ENCODE measurements at places on chromosomes 6 and 20. TPM values are rescaled to one million over a fixed set of nuclear protein-coding genes. Genes with fewer than 3 reads are reported as not detected.

SCUBE3 gene
- total RNA-seq = 10.0 TPM

EYS gene
- total RNA-seq = 230 TPM

HMGCLL1 gene
- total RNA-seq = 15.2 TPM

SGK2 gene
- total RNA-seq = 3.0 TPM

ZNF451 gene
- total RNA-seq = 153 TPM

C6orf118 gene
- 1.5 TPM for total RNA-seq

SIRPB2 gene
- total RNA-seq = 1.2 TPM

ARMC12 gene
- 0.38 TPM for total RNA-seq

MSH5 gene
- total RNA-seq = 16.5 TPM

GTSF1L gene
- total RNA-seq = not detected

LAMA4 gene
- total RNA-seq = 166 TPM

UBD gene
- total RNA-seq = not detected

METTL24 gene
- 12.0 TPM for total RNA-seq

DTD1 gene
- 49.6 TPM for total RNA-seq

PRPH2 gene
- total RNA-seq = 147 TPM

APOBEC2 gene
- 31.3 TPM for total RNA-seq

RAET1L gene
- not detected for total RNA-seq

CAP2 gene
- total RNA-seq = 17.6 TPM
